ENCODE measurements at places on chromosomes 6 and 20.

DNA sequence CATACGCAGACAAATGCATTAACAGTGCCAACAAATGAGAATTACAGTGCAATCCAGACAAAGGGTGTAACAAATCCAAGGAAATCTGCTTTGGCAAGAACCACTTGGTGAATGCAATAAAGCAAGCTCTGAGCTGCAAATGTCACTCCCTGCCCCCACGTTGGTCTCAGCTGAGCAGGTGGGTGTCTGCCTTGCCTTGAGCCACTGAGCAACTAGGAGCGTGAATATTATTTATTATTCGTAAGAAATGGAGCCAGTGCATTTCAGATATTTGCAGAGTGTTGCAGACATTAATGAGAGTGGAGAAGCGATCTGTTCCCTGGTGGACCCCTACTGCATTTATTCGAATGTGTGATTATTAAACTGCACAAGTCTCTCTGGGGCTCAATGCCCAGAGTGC lies 36.6 kb upstream of the F13A1 start:
- no peak for DNase-seq

DNA sequence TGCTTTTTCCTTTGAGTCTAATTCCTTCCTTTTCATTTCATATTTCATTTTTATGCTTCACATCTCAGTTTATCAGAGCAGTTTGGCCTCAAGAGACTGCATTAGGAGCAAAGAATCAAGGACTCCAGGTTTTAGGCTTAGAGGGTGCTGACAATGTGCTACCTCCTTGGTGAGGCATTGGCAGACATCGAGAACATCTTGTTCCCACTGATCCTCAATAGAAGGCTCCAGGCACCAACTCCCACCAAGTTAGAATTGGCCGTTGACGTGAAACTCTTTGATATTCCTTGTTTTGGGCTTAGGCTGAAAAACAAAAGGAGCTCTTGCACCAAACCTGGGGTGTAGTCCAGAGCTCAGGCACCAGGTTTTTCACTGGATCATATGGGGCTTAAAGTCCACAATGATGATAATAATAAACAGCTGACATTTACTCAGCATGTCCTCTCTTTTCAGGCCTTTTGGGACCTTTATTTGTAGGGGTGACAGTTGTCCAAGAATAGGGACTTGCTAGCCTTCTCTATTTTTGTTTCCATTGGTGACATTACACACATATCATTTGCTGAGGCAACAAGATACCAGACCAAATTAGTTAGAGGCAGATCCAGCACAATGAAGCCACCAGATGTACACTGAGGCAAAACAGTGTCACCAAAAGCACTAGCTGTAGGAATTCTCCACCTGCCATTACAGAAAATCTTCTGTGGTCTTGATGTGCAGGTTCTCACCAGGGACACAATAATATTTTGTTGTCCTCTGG lies 81.0 kb upstream of the ENPP5 start:
- no peak for DNase-seq

- no peak for DNase-seq
Observed at GRCh38 chr20:22688485-22688884, 104.1 kb upstream of the FOXA2 start.

- DNase-seq = no peak
Observed at GRCh38 chr20:20593447-20594170, 118.8 kb downstream of the RALGAPA2 start.
